CD4-positive, alpha-beta T cell treated with Interleukin-12 subunit alpha and Interleukin-12 subunit beta, for 1 hour (primary cell): ENCODE measurements at places on chromosomes 1 and 21.
A peak's percentile ranks its signal among the peaks of the same experiment; 100 is the strongest.

- no peak for DNase-seq
Measured at GRCh38 chr1:184482136-184482535, 95.3 kb downstream of the C1orf21 start.

DNA sequence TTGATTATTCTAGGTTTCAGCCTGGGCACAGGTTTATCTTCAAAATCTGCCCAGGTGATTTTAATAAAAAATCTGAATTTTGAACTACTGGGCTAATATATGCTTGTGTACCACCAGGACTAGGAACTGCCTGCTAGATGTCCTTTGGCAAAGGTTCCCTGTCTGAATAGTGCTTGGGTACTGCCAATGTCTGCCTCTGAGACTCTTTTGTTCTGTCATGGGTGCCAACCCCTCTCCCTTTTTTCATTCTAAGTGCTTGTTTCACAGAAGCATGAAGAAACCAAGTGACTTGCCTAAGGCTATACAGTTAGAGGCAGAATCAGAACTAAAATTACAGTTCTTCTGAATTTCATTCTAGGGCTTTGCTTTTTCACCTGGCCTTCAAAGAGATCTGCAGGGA lies 106.3 kb upstream of the CACHD1 start:
- no peak for DNase-seq

- peak; percentile 84 for DNase-seq
Measured at GRCh38 chr1:32201011-32201855, 838 bp downstream of the CCDC28B start.

DNA sequence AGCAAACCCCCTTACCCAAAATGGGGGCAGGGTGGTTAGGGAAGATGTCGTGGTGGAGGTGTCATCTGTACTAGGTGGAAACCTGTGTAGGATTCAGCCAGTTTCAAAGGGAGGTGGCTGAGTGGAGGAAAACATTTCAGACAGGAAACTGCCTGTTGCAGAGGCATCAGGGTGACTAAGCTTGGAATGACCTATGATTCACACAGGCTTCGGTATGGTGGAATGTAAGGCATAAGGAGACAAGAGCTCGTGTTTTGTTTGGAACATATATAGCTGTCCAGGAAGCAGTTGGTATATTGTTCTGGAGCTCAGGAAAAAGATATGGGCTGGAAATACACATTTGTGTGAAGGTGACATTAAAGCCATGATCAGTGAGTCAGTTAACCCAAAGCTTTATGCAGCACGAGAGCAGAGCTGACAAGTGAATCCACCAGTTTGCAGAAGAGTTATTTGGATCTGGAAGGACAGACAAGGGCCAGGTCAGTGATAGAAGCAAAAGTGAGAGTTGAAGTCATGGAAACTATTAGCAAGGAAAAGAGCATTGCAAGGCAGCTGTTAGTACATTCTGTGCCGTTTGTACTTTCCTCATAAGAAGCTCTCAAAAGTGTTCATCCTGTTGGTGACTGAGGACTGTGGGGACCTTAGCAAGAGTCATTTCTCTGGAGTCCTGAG lies 12.2 kb downstream of the UTP25 start:
- no peak for DNase-seq

DNA sequence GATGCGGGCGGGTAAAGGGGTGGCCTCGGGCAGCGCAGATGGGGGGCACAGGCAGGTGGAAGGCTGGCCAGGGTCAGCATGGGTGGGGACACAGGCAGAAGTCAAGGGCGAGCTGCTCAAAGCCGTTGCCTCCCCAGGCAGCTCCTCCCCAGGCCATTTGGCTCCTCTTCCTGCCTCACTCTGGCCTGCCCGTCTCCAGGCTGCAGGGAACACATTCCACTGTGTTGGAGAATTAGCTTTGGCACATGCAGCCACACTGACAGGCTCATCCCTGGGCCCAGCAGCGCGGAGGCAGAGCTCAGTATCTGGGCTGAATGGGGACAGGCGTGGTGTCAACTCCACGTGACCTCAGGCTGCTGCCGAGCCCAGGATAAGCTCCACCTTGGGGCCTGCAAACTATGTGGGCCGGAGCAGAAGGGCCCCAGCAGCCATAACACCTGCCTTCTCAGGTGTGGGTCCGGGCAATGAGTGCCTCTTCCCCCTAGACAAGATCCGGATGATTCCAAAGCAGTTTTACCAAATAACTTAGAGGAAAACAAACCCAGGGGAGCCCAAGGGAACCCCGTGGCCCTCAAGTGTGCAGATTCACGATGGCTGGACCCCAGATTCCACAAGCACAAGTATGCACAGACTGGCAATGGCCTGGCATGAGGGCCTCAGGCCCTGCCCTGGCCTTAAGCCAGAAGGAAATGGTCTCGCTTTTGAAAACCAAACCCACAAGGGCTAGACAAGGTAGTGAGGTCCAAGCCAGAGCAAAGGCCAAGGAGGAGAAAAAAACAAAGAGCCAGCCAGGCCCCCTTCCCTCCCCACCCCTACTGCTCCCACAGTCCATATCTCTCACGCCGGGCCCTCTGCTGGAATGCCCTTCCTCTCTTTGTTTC lies 40.2 kb downstream of the HSPG2 start:
- no peak for DNase-seq

GRCh38 chr1:178574345-178574744 lies 61.4 kb downstream of the TEX35 start:
- no peak for DNase-seq

- no peak for DNase-seq
Measured at GRCh38 chr1:114320586-114320985, 166.9 kb upstream of the SYT6 start.

DNA sequence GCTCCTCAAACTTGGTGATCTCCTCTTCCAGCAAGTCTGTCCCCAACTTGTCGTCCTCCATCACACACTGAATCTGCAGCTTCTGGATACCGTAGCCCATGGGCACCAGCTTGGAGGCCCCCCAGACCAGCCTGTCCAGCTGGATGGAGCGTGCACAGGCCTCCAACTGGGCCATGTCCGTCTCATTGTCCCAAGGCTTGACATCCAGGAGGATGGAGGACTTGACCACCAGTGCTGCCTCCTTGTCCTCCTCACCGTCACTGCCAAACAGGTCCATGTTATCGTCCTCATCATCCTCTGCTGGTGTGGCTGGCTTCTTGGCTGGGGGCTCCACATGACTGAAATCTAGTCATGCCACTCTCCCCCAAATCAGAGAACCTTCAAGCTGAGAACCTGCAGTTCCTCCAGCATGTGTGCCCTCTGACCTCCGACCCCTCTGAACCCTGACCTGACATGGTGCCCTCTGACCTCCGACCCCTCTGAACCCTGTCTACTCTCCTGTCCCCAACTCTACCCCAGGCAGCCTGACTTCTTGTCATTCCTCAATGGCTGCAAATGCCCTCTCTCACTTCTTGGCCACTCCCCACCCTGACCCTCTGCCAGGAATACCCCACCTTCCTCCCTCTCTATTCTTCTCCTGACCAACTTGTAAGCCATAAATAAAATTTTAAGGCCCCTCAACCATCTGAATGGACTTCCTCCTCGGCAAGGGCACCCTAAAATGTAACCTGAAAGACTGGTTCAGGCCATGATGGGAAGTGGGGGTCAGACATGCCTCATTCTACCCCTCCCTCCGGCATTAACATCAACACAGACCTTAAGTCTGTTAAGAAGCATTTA lies 275.7 kb upstream of the C1orf174 start:
- DNase-seq: no peak
